Keratinocyte (primary cell): ENCODE measurements at places on chromosomes 12 and 14.

DNA sequence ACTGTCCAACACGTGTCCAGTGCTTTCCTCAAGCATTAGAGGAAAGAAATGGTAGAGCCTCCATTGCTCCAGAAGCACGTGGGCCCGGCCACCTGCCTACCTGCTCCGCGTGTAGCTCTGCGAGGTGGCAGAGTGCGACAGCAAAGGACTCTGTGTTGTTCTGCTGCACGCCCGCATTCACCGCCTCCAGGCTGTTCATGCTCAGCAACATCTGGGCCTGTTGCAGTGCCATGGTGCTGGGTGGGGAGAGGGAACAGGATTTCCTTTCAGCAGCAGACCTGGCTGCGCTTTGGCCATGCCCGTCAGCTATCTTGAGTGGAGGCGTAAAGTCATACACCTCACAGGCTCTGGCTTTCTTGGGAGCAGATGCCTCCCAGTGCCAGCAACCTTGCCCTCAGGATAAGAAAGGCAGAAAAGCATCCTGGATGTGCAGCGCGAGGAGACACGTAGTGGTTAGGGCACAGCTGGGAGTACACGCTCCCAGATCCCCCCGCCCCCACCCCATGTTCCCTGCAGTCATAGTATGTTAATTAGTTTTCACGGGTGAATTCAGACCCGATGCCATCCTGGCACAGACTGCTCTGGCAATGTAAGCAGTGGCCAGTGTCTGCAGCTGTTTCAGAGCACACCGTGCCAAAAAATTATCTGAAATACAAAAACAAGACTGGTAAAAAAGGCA, 25.1 kb downstream of the ANAPC5 start:
- DNase-seq = no peak

DNA sequence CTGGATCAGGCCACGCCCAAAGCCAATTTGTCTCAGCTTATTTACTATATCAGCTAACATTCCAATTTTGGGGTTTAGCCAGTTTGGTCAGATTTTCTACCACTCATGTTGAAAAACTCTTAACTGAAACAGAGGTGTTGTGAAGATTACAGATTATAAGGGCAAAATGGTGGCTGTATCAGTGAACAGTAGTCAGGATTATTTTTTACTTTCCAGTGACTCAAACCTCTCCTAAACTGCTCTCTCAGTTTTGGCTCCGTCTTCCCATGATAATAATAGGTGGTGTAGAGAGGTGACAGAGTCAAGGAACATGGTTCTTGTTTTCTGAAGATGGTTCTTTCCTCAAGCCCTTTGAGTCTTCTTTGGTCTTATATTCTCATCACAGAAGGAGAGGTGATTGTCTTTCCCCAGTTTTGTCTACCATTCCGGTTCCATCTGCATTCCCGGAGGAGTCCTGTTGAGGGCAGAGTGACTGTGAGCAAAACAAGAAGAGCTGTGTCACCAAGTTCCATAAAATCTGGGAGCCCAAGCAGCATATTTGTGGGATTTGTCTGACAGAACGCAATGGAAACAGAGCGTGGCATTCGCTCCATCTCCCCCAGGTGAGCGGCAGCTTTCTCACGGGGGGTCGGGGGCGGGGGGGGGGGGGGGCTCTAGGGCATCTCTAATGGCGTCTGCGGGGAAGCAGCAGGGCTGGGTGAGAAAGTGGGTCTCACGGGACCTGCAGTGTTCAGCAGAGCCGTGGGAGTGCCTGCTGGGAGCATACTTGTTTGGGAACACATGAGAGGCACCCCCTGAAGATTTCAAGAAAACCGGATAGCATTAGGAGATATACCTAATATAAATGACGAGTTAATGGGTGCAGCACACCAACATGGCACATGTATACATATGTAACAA, 59.1 kb downstream of the TBC1D30 start:
- DNase-seq = no peak

DNA sequence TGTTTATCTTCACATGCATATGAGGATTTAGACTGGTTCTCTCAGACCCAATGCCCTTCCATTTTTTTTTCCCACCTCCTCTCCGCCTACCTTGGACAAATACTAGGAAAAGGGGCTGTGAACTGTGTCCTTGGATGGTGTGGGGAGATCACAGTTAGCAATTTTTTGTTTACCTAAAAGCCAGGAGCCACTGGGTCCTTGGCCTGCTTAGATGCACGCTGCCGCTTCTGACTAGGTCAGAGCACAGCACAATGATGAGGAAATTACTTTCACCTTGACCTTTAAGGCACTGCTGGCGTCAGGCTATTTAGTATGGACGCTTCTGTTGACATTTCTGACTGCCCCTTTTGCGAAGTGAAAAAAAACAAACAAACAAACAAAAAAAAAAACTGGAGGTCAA, 1.9 kb downstream of the CCDC38 start:
- no peak for DNase-seq

- no peak for DNase-seq
Observed at GRCh38 chr12:56632701-56633467, 2.8 kb upstream of the BAZ2A start.

GRCh38 chr14:64698903-64699302, 5.3 kb upstream of the PLEKHG3 start:
- DNase-seq = no peak

DNA sequence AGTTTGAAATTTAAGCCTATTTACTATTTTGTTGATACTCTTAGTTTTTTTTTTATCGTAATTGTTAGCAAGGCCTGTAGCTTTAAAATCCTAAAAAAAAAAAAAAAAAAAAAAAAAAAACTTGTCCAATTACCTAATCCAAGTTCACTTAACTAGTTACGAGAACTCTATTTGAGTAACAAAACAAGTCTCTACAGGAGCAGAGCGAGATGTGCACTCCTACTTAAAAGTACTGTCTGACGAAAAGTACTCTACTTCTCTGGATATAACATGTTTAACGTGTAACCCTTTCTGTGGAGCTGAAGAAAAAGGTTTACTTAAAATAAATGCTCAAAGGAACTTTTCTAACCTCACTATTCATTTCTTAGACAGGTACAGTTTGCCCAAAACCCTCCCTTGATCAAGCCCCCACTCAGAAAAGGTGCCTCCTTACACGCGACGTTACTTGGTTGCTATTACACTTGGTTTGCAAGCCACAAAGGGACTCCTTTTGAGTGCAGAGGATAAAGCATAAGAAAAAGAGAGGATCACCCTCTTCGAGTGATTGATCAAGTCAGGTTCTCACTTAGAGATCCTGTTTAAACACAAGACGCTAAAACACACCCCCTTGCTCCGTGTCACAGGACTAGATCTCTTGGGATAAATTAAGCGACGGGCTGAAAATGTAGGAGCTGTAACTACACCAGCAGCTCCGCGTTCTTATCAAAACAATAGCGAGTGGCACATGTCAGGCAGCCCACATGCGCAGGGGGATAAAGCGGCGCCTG, 2.2 kb downstream of the BAZ1A start:
- DNase-seq = peak; percentile 61

DNA sequence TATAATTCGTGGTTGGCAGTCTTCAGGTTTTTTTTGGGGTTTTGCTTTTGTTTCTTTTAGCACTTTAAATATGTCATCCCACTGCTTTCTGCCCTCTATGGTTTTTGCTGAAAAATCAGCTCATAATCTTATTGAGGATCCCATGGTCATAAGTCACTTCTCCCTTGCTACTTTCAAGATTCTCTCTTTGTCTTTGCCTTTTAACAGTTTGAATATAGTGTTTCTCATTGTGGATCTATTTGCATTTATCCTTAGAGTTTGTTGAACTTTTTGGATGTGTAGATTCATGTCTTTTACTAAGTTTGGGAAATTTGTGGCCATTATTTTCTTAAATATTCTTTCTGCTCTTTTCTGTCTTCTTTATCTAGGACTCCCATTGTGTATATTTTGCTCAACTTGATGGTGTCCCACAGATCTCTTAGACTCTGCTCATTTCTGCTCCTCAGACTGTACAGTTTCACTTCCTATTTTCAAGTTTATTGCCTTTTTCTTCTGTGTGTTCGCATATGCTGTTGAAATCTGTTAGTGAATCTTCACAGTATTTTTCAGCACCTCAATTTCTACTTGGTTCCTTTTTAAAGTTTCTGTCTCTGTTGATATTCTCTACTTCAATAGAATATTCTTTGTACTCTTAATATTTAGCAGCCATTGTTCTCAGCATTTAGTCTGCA, 70.8 kb downstream of the WNK1 start:
- no peak for DNase-seq

- no peak for DNase-seq
Observed at GRCh38 chr12:92574051-92574783, 128.6 kb upstream of the PLEKHG7 start.

GRCh38 chr14:31622060-31622459, 60.9 kb downstream of the NUBPL start:
- DNase-seq = no peak

DNA sequence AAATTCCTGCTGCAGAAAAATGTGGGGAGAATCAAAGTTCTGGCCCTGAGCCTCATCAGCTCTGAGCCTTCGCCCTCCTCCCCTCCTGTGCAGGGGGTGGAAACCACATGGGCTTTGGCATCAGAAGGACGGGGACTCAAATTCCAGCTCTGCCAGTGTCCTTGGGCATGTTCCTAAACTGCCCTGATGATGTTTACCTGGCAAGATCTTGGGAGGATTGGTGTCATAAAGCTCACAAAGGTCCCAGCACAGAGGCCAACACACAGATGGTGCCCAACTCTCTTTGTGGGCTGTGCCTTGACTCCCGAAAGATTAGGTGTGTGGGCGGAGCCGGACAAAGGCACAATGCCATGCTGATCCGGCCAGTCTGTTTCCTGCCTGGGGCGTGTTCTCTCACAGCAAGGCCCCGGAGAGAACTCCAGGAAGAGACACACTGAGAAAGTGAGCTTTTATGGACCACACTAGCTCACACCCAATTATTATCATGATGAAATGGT, 20.5 kb upstream of the CLMN start:
- DNase-seq = no peak

DNA sequence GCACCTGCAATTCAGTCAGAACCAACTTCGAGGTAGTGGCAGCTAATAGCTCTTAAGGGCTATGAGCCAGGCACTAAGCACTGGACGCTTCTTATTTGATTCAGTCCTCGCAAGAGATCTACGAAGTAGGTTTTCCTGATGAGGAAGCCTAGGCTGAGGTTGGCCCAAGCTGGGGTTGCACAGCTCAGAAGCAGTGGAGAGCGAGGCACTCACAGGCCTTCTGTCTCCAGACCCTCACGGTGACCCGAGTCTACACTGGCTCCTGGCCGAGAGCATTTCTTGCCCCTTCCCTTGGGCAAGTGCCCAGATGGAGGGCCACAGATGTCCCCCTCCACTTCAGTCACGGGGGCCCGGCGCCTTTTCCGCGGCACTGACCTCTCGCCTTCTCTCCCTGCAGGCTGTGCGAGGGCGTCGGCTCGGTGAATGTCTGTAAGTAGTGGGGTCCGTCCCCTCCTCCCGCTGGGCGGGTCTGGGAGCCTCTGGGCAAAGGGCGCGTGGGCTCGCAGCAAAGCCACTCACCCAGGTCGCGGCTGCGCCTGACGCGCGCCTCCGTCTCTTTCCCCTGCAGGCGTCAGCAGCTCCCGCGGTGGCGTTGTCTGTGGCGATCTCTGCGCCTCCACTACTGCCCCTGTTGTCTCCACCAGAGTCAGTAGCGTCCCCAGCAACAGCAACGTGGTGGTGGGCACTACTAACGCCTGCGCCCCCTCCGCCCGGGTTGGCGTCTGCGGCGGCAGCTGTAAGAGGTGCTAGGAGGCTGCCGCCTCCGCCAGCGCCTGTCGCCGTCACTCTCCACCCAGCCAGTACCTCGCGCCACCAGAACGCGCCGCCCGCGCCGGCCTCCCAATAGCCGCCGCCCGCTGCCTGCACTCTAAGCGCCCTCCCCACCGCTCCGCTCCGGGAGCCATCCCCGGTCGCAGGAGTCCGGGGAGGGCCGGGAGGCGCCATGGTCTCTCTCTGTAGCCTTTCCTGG, 13.1 kb downstream of the KRT83 start:
- no peak for DNase-seq

- no peak for DNase-seq
Observed at GRCh38 chr12:2578211-2578610, 216.6 kb upstream of the FKBP4 start.

- DNase-seq = no peak
Observed at GRCh38 chr12:114776731-114777442, 92.9 kb upstream of the TBX3 start.
